Spinal cord (tissue), 10 donors: ENCODE measurements at places on chromosomes 1 and 21.

- no peaks in the 10 kb centered on the region for H3K4me1 ChIP-seq
- no peaks in the 10 kb centered on the region for H3K27me3 ChIP-seq
- H3K36me3 ChIP-seq: no peaks in the 10 kb centered on the region
- H3K4me3 ChIP-seq: no peak overlapping the region
- H3K27ac ChIP-seq: no peak overlapping the region
- DNase-seq: no peak
Measured at GRCh38 chr1:216430744-216431143, 7.5 kb upstream of the USH2A start.

DNA sequence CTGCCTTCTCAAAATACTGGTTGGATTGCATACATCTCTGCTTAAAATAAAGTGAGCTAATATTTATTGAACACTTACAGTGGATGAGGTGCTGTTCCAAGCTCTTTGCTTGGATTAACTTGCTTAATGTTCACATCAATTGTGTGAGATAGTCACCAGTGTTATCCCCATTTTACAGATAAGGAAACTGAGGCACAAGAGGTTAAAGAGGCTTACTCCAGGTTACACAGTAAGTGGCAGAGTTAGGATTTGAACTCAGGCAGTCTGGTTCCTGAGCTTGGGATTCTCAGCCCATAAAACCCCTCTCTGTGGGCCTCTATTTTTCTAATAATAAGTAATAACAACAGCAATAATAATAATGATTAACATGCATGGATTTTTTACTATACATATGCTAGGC, 13.6 kb upstream of the FAAH start:
- H3K36me3 ChIP-seq: no peaks in the 10 kb centered on the region
- DNase-seq: no peak
- H3K27me3 ChIP-seq: no peaks in the 10 kb centered on the region
- no peak overlapping the region for H3K4me3 ChIP-seq
- H3K27ac ChIP-seq: no peak overlapping the region
- no peaks in the 10 kb centered on the region for H3K4me1 ChIP-seq

DNA sequence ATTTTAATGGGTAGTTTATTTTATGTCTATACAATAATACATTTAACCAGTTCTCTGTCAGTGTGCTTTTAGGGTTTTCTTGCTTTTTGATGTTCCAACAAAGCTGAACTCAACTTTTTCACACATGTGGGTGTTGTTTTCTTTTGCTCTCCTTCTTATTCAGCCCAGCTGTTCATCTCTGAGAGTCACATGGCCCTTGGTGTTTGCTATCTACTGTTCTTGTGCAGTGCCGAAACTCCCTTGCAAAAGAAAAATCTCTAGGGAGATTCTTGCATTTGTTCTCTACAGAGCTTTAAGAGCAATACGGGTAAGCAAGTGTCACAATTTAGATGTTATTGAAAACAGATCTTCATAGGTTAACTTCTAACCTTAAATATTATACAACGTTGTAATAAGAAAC, 281.1 kb upstream of the CXADR start:
- H3K27ac ChIP-seq: no peak overlapping the region
- no peaks in the 10 kb centered on the region for H3K4me1 ChIP-seq
- DNase-seq: no peak
- H3K36me3 ChIP-seq: no peaks in the 10 kb centered on the region
- no peak overlapping the region for H3K4me3 ChIP-seq

DNA sequence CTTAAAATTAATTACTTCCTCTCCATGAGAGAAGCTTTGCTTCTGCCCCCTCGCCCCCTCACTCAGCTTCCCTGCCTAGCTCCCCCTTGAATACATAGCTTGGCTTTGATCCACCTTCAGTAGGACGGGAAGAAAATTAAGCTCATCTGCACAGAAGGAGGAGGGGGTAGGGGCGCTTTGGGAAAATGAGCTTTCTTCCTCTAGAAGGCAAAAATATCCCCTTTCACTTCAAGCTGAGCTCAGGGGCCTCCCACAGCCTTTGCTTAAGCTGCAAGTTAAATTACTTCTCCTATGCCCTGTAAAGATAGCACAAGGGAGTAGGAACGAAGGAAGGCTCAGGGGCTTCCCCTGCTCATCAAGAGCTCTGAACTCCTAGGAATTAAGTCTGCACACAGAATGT, 65.2 kb upstream of the GOLT1A start:
- H3K4me3 ChIP-seq: no peak overlapping the region
- DNase-seq: no peak
- no peaks in the 10 kb centered on the region for H3K27me3 ChIP-seq

DNA sequence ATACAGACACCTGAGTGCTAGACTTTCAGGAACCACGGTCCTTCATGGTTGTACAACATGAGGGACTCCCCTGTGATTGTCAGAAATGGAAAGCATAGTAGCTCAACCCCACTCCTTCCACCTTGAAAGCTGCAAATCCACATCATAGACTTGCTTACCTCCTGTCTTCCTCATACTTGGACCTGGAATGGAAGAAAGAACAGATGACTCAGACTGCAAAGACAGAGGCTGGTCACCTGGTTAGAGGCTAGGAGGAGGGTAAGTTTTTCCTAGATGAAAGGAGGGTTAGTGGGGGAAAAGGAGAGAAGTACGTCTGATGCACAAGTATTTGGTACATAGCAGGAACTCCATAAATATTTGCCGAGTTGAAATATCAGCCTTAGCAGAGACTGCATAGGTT, 37.2 kb downstream of the LRRC71 start:
- H3K4me3 ChIP-seq: no peak overlapping the region
- no peaks in the 10 kb centered on the region for H3K27me3 ChIP-seq
- H3K36me3 ChIP-seq: peaks cover 87% of the 10 kb centered on the region
- no peak for DNase-seq
- no peak overlapping the region for H3K27ac ChIP-seq
